ENCODE measurements at places on chromosomes 11 and 22.

DNA sequence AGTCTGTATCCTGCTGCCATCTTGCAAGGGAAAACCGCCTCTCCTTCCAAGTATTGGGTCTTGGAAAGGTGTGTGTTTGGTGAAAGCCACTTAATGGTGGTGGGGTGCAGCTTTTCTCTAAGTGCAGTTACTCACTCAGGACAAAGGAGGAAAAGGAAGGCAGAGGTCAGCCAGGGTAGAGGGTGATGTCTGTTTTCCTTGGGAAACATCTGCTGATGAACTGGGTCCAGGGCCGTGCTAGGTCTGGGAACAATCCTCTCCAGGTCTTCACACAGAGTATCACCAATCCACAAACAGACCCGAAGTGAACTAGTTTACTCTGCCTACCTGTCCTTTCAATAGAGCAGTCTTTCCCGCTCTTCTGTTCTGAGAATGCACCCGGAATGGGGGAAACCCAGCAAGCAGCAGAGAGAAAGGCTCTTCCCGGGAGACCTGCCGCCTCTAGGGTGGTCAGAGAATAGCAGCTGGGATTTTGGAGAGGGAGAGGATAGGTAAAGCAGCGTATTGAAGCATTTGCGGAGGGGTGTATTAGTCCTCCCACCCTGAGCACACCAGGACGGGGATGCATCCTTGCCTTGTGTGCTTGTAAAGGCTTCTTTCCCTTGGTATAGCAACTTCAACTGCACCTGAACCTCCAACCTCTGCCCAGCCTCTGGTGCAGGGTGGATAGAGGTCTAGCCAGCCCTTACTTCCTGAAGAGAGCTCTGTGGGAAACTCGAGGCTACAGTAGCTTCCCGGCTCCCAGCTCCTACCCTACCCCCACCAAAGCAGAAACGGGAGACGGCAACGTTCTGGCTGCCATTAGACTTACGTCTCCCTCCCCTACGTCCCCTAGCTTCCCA lies 20.7 kb downstream of the LHFPL7 start:
- DNase-seq, result no peak

- no peak for DNase-seq
Observed at GRCh38 chr22:22689621-22690345, 45.4 kb downstream of the GGTLC2 start.

DNA sequence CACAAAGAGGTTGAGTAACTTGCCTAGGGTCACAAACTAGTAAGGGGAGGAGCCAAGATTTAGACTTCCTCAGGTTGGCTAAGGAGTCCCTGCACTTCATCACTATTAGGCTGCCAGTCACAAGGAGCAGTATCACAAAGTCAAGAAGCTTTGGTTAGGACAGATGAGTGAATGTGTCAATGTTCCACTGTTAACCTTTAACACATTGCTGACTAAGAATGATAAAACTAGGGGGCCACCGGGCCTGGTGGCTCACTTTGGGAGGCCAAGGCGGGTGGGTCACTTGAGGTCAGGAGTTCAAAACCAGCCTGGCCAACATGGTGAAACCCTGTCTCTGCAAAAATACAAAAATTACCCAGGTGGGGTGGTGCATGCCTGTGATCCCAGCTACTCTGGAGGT lies 32.0 kb downstream of the TMEM123 start:
- no peak for DNase-seq

DNA sequence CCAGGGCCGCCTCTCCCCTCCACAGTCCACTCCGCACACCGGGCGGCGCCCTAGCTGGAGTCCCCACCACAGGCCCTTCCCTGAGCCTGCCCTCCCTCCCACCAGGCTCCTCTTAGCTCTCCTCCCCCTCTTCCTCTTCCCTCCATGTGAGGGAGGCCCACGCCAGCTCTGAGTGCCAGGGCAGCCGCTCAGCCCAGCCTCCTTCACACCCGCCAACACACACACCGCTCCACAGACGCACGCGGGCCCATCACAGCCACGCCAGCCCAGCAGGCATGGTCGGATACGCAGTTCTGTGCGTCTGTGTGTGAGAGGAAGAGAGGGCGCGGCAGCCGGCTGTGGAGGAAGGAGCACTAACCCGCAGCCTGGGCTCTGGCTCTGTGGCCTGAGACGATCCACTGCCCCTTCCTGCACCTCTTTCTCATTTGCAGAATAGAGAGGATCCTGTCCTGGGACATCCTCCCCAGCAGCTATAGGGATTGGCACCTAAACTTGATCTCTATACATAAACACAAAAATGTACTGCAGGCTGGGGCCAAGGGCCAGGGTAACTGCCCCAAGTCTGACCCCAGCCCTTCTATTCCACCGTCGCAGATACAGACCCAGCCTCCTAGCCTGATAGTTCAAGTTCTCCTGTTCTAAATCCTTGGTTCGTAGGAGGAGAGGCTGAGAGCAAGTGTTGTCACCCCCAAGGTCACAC lies 3.5 kb downstream of the CHRM4 start:
- DNase-seq, result no peak

GRCh38 chr11:57482782-57483561 lies 22.6 kb downstream of the RTN4RL2 start:
- peak; percentile 75 for DNase-seq

DNA sequence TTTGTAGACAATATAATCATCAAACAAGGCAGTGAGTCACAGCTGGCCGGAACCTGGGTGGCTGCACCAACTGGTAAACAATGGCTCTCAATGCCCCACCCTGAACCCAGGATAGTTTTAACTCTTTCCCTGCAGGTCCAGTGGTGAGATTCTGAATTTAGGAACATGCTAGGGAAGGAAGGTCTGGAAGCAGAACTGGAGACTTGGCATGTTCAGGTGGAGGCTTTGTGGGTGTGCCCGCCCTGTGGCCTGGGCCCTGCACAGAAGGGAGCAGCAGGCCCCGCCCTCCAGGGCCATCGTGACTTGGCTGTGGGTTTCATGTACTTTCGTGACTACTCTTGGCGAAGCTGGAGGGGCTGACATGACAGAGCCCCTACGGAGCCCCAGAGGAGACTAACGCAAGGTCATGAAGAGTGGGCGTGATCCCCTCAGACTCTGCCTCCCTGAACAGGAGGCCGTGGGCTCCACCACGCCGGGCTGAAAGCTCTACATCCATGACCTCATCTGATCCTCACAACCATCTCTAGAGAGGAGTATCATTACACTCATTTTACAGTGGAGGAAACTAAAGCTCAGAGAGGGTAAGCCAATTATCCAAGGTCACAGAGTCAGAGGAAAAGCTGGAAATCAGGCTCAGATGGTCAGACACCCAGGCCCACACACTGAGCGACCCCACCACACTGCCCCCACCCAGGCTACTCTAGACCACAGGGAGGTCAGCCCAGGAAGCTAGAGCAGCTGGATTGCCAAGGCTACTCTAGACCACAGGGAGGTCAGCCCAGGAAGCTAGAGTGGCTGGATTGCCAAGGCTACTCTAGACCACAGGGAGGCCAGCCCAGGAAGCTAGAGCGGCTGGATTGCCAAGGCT lies 27.3 kb downstream of the MAFF start:
- DNase-seq, result no peak

- DNase-seq, result no peak
Observed at GRCh38 chr11:124078591-124078990, 36.7 kb upstream of the VWA5A start.

DNA sequence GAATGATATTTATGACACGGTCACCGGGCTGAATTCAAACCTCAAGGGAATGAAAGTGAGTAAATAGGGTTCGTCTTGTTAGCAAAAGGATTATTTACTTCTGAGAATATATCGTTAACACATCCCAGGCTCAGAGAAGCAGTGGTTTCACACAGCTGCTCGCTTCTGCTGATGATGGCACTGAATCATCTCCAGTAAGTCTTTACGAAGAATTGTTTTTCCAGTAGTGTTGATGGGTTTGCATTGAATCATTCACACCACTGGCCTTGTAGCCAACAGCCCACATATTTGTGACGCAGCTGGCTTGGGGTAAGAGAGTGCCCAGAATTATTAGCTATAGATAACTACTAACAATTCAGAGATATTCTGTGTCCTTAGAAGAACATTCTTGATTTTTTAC lies 236.3 kb downstream of the CADM1 start:
- DNase-seq, result no peak

DNA sequence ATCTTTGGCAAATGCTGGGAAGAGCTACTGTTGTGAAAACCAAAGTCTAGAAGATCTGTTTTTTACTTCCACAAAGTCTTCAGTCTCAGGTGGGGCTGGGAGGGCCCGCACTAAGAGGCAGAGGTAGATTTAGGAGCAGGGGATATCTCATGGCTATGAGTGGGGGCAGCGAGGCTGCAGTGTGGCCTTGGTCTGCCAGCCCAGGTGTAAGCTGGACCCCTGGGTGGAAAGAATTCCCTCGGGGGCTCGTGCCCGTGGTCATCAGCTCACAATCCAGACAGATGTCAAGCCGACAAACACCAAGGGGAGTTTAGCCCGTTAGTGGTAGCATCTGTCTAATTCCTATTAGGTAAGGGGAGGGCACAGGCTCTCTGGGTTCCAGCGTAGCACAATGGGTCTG lies 9.0 kb downstream of the PKNOX2 start:
- no peak for DNase-seq

DNA sequence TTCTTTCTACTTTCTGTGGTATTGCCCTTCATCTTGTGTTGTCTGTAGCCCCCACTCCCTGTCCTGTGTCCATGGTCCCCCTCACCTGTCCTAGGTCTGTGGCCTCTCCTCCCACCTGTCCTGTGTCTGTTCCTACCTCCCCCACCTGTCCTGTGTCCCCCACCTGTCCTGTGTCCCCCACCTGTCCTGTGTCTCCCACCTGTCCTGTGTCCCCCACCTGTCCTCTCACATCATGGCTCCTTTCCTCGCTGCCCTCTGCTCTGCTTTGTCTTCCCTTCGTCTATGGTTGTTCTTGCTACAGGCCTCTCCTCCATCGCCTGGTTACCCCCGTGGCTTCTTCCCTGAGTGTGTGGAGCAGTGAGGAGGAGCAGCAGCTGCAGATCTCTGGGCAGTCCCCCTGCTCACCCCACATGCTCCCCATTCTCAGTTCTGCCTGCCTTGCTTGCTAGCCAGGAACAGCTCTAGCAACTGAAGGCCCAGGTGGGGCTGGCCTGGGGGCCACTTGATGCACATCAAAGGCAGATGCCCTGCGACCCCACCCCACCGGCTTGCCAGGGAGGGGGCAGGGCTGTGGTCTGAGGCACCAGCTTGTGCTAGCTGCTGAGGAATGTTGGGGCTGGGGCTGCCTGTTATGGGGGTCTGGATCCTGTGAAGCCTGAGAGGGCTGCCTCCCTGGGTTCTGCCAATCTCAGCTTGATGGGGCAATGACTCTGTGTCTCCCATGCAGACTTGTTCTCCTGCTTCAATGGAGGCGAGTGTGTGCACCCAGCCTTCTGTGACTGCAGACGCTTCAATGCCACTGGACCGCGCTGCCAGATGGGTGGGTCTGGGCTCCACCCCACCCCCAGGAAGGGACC lies 5.6 kb downstream of the OTOG start:
- no peak for DNase-seq

- no peak for DNase-seq
Observed at GRCh38 chr11:62431171-62431901, 12.5 kb downstream of the SCGB1A1 start.

- no peak for DNase-seq
Observed at GRCh38 chr22:38049812-38050619, 7.2 kb upstream of the PICK1 start.

DNA sequence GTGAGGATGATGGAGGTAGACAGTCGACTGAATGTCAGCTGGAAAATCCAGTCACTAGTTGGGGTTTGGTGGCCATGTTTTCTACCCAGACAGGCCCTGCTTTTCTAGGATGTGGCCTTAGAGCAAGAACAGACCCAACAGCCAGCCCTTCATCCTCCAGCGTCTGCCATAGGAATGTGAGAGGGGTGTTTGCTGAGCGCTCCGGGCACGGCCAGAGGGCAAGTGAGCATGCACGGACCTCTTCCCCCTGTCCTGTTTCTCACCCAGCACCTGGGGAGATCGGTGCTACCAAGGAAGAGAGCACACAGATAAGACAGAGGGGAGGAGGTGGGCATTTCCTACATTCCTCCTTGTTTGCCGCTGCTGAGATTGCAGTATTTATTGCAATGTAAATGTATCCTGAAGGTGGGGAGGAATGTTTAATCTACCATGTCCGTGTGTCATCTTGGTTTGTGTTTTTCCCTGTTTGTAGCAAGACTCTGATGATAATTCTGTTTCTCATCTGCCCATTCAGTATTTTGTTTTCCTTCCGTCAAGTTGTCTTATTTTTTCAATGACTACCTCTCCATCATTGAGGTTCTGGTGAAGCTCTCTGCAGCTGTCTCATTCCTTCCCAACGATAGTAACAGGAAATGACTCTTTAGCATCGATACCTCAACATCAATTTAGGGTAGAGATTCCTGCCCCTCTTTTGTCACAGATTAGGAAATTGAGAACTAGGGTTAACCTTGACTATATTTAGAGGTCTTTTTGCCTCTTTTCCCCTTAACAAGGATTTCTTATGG lies 4.9 kb upstream of the ATF4 start:
- DNase-seq, result no peak

DNA sequence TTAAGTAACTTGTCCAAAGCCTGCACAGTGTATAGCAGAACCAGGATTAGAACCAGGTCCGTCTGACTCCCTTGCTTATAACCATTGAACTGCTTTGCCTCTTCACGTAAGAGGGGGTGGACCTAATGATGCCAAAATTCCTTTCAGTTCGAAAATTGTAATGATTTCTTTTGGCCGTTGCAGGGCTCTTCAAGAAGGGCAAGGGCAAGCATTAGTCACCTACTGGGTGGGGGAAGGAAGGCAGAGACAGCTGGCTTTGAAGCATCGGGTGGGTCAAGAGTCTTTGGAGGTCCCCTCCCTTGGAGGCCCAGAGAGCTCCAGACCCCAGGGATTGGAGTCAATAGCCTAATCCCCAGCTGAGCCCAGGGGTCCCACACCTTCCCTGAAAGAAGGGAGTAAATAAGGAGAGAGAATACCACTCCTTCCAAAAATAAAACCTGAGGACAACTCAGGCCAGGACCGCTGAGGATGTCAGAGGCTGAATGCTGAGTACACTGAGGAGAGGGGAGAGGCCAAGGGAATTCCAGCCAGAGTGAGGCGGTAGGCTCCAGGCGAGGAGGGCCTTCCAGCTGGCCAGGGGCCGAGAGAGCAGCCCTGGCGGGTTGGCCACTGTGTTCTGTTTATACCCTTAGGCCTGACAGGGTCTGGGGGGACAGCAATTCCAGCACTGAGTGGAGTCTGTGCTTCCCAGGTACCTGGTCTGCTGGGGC lies 14.1 kb downstream of the CREB3L1 start:
- DNase-seq, result no peak

GRCh38 chr11:119774172-119774763 lies 45.3 kb upstream of the NECTIN1 start:
- no peak for DNase-seq

DNA sequence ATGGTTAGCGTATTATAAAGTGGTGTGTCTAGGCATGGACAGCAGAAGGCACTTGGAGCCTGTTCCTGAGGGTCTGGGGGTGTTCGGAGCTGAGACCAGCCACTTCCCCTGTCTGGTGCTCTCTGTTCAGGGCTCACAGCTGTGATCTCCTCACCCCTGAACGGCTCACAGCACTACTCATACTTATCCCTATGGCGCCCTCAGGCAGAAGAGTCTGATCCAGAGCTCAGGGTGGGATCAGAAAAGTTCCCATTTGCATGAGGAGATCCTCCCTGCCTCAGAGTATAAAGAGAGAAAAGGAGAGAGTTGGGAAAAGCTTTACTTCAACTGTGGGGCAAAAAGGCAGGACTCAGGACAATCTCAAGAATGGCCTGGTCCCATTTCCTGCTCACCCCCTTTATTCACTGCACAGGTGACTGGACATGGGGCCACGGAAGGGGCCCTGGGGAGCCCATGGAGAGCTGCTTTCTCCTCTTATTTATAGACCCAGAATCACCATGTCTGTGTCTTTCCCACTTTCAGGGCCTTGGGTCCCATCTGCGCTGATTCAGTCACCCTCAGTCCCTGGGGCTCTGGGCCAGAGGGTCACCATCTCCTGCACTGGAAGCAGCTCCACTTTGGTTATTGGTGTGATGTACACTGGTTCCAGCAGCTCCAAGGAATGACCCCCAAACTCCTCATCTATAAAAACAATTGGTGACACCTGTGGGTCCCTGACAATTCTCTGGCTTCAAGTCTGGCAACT lies 97.0 kb upstream of the TOP3B start:
- no peak for DNase-seq
